HL-60 (cell line): ENCODE measurements at places on chromosomes 3 and 15.
A peak's percentile ranks its signal among the peaks of the same experiment; 100 is the strongest.

DNA sequence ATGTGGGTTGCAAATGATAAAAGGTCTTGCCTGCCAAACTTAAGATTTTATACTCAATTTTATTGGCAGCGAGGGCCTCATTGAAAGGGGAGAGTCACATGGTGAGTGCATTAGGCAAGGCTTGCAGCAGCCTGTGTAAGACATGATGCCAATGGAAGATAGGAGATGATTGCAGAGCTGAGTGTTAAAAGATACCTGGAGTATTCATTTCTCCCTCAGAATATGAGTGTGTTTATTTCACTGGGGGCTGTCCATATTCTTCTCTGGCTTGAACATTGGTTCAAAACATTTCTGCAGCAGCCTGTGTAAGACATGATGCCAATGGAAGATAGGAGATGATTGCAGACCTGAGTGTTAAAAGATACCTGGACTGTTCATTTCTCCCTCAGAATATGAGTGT, 165.2 kb upstream of the NUDT16 start:
- DNase-seq, result no peak

DNA sequence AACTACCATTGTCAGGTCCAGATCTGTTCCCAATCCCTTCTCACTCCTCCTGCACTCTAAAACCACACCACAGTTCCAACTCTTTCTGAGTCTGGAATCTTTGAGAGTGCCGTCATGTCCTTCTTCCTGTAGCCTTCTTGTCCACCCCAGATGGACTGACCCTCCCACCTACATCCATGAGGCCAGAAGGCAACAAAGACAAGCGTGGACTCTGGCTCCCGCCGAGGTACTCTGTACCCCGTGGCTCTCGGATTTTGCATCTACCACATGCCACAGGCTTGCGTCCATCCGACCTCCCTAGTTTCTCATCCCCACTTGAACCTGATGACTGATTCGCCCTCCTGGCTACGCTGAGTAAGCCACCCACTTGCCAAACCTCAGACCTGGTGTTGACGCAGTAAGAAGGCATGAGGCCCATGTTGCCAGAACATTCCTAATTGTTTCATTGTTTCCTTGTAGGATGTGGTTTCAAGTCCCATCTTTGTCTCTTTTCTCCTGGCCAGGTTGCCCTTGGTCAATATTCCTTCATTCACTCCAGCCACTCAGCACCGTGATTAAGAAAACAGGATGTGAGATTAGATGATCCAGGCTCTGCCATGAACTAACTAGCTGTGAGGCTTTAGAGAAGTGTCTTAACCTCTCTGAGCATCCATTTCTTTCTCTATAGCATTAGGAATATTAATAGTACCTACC, 1.1 kb upstream of the ZBTB38 start:
- no peak for DNase-seq

DNA sequence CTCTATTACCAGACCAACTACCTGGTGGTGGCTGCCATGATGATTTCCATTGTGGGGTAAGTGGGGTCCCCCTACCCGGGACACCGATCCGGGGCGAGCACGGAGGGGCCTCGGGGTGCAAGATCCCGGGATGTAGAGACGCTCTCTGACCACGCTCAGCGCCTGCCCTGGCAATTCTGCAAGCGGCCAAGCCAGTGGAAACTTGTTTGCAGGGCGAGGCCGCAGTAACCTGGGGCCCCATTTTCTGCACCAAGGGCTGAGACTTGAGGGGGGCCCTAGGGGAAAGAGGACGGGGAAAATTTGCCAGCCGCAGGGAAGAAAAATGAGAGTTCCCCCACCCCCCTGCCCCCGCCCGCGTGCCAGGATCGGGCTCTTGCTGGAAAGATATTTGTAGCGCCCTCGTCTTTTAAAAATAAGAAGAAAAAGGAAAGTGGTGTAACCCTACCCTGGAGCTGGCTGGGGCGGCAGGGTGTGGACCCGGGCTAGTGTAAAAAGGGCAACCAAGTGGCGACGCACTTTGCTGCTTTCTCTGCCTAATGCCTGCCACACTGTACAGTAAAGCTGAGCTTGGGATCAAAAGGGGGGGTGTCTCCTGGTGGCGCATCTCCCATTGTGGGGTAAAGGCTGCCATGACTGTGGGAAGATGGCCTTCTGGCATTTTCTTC, 563 bp downstream of the ARL6IP5 start:
- peak; percentile 26 for DNase-seq

DNA sequence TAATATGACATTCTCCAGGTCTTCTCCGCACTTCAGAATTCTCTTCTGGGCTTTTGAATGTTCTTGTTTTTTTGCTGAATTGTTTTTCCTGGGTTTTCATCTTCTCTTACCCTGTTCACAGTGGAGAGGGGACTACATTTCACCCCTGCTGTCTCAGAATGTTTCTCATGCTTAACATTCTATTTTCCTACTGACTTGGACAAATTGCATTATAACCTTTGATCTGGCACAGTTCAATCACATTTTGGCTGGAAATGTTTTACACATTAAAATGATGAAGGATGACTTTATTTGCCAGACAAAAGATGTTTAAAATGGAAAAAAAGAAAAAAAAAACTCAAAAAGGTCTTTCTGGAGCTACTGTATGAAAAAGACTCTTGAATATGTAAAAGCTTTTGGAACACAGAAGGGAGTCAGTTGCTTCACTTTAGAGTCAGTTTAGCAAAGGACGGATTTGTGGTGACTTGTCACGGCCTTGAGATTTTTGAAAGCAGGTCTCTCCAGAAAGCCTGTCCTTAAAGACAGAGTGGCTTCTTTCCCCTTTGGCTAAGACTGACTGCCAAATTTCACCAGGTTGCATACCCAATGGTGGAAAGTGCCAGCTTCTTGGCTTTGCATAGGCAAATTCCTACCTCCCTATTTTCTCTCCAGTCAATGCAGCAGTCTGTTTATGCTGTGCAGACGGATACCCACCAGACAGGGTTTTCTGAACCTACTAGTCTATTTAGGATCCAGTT, 401.0 kb upstream of the TBL1XR1 start:
- DNase-seq, result no peak

- DNase-seq, result no peak
Measured at GRCh38 chr3:171801738-171802589, 8.3 kb downstream of the PLD1 start.

- DNase-seq, result no peak
Measured at GRCh38 chr3:55873523-55874254, 386.6 kb upstream of the WNT5A start.

DNA sequence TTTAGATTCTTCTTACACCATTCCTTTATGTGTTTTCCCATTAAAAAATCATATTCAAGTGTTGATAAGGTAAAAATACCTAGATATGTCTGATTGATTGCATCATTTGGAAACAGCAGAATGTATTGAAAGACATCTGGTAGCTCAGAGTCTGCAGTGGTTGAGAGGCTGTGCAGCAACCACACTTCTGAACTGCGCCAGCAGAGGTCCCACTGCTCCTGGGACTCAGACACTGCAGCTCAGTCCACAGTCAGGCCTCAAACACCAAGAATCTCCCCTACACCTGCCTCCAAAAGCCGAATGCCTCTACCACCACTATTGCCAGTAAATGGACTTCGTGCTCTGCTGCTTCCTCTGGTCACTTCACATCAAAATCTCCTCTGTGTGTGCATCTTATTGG, 176.9 kb upstream of the LMCD1 start:
- DNase-seq, result no peak

GRCh38 chr15:69346112-69346511, 47.4 kb downstream of the PAQR5 start:
- no peak for DNase-seq

DNA sequence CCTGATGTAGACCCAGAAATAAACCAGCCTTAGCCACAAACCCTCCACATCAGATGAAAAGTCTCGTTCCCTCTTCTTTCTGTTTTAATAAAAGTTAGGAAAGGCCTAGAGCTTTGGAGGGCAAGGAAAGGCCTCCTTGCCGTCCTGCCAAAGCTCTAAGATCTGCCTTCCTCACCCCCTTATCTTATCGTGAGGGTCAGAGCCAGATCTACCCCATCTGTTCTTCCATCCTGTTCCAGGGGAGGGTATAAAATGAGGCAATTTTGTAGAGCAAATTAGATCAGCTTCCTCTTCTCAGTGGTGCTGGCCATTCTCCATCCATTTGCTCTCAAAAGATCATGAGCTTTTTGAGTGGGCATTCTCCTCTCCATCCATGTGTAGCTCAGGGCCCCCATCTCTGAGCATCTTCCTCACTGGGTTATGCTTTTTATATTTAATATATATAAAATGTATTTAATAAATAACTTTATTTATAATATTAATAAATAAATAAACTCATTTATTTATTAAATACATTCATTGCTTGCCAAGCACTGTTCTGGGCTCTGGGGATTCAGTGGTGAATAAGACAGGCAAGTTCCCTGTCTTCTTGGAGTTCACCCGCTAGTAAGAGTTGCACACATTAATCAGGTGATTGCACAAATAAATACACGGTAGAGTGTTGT, 2.0 kb upstream of the SLC24A1 start:
- DNase-seq, result no peak
